ENCODE measurements at places on chromosomes 5 and 9.

DNA sequence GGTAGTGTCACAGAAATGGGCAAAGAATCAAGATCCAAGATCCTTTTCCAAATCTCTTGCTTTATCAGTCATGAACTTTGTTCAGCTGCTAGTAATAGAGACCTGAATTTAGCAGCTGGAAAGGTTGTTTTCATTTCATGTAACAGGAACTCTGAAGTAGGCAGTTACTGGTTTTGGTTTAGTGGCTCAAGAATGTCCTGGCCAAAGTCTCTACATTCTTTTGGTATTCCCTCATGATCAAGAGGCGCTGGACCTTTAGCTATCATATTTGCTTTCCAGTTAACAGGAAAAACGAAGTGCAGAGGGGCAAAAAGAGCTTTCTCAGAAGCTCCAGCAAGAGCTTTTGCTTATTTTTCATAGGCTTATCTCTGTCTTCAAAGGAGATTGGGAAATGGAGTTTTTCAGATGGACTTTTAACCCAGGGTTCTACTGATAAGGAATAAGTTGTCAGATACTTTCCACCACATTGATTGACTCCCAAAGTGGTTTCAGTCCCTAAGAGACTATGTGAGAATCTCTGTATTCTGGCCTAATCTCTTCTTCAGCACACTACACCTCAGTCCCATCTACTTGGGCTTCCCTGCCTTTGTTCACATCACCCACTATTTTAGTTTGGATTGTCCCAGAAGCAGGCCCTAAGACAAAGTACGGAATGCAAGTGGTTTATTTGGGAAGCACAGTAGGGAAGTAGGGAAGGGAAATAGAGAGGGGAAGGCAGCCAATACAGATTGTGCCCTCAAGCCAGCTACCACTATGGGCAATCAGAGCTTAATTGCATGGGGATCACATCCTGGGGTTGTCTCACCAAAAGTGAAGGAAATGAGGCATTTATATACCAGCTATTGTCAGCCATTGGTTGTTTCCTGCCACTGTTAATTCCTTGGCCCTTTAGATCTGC, 359.3 kb downstream of the LRRC70 start:
- peak; percentile 8 for DNase-seq

GRCh38 chr9:70954126-70954525, 167.3 kb downstream of the TRPM3 start:
- no peak for DNase-seq

DNA sequence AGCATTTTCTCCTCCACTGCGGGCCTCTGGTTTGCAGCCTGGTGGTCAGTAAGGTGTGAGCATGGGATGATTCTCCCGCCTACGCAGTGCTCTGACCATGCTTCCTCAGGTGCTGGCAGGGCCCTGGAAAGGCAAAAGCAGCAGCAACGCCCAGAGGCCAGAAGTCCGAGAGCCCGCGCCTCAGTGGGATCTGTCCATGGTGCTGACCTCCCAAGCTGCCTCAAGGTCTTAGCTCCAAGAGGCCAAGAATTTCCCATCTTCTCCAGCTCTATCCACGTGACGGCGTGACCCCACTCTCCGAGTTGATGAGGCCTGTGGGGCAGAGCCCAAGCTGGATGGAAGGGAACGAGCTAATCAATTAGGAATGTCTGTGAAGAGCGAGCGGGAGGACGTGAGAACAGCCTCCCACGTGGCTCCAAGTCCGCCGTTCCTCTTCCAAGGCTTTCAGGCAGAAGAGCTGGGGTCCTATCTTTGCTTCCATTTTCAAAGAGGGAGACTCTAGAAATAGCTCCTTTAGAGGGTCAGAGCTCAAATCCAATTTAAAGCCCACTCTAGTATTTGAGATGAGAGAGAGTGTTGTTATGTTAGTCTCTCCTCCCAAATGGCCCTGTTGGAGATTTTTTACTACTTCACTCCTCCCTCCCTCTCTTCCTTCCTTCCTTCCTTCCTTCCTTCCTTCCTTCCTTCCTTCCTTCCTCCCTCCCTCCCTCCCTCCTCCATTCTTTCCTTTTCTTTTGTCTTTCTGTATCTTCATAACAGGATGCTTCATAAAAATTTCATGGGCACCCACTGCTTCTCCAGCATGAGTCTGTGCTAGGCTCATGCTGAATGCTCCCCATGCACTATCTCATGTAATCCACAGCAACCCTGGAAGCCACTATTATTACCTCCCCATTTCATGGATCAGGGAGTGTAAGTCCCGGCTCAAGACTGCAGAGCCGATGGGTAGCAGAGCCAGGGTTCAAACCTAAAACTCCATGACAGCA, 69.3 kb downstream of the OLFM1 start:
- DNase-seq = peak; percentile 65

- DNase-seq = no peak
Observed at GRCh38 chr5:140391312-140391711, 10.3 kb upstream of the ANKHD1 start.

GRCh38 chr9:125440411-125440810, 178.8 kb downstream of the GAPVD1 start:
- no peak for DNase-seq

GRCh38 chr5:176692839-176693476, 45.7 kb downstream of the TSPAN17 start:
- DNase-seq = no peak

- DNase-seq = no peak
Observed at GRCh38 chr5:144191531-144191930, 20.9 kb downstream of the KCTD16 start.

- no peak for DNase-seq
Observed at GRCh38 chr9:127987103-127987614, 6.4 kb upstream of the EEIG1 start.

DNA sequence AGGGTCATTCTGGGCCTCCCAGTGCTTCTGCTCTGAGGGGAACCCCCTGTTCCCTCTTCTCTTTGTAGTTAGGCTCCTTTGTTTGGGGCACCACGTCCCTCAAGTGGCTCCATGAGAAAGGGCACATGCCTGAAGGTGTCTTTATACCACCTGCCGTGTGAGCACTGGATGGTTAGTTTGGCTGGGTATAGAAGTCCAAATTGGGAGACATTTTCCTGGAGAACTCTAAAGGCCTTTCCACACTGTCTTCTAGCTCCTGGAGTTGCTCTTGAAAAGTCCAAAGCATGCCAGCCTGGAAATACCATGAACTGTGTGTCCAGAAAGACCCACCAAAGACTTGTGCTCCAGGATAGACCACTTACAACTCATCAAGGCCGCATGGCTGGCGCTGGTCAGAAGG, 11.1 kb upstream of the CCDC187 start:
- no peak for DNase-seq

DNA sequence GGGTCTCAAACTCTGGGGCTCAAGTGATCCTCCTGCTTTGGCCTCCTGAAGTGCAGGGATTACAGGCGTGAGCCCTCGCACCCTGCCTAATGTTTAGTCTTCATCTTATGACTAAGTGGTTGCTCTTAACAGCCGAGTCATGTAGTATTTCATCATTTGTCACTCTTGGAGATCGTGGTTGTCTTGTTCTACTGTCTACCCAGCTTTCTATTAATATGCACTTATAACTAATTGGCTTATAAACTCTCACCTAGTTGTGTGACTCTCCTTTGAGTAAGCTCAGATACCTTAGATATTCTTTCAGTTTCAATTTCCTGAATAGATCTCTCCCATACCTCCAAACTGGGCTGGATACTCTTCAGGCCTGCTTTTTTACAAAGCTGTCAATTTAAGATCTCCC, 19.9 kb downstream of the SLC44A1 start:
- no peak for DNase-seq

DNA sequence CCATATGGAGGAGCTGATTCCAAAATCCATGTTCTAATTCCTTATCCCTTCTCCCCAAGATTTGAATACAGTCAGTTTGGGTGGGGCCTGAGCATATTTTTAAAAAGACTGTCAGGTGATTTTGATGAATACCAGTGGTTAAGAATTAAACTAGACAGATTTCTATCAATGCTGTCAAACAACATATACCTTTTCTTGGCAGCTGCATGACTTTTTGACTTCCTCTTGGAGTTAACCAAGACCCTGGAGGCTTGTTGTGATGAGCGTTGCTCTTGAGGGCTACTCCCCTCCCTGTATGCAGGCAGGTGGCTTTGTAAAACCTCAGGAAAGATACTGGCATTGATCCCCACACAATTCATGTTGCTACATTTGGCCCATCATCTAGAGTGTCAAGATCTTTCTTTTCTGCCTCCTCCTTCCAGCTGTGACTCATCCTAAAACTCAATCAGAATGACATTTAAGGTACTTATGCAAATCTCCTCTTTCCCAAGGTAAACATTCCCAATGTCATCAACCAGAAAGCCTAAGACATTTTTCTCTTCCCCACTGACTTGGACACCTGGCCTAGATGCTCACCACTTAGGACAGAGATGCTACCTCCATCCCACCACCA, 61.7 kb downstream of the PPP2R2B start:
- no peak for DNase-seq

DNA sequence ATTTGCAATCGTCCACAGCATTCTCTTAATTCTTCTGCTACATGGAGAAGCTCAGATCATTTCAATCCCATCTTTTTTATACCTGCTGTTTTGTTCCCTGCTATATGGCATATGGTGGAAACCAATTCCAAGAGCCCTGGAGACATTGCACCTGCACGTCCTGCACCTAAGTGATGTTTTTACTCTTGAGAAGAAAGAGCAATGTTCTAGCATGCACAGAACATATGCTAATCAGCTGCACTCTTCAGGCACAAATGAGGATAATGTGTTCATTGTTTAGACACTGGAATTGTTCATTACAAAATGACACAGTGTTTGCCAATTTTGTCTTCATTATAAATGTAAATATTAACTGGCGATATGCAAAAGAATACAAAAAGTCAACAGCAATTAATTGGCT, 935.8 kb downstream of the TLE4 start:
- no peak for DNase-seq

DNA sequence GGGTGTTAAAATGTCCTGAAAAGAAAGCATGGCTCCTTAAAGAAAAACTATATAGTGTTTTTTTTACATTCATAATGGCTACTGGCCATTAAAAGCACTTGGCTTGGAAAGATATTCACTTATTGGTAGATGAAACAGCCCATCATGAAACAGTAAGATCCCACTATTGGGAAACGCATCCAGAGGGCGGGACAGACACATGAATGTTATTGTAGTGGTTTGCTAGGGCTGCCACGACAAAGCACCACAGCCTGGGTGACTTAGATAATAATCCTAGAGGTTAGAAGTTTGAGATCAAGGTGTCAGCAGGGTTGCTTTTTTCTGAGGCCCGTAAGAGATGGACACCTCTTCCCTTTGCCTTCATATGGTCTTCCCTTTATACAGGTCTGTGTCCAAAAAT, 139.4 kb upstream of the ANKH start:
- DNase-seq = no peak

- no peak for DNase-seq
Observed at GRCh38 chr9:121434969-121435368, 64.7 kb downstream of the GGTA1 start.

DNA sequence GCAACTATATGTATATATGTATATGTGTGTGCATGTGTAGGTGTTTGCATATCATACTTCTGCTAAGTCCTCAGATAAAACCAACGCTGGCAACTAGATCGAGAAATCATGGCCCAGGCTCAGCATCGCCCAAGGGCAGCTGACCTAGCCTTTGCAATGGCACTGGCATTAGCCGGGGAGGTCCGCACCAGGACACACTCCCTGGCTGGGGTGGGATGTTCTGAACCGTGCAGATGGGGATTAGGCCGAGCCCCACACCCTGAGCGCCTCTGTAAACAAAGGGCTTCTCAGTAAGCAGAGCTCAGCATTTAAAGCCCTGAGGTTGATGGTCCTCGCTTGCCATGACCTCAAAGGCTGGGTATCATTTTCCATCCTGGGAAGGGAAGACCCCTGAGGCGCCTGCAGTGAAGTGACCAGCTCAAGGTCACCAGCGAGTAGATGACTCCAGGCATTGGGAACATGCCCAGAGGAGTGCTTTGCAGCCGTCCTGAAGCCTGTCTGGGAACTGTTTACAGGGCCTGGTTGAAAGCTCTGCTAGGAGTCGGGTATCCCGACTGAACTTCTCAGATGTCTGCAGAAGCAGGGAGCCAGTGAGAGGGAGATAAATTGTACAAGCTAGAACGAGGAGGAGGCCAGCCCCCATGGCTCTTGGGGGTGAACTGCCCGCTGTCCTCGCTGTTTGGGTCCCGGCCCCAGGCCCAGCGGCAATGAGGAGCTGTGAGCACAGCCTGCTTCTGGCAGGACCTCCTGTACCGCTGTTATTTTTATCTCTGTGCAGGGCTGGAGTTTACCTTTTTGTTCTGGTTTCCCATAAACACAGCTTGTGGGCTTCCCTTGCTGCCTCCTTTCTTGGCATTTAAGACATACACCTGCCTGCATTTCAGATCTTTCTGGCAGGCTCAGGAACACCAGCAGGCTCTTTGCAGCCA, 18.4 kb downstream of the GADD45G start:
- DNase-seq = no peak

- DNase-seq = no peak
Observed at GRCh38 chr9:2059274-2059929, 44.3 kb downstream of the SMARCA2 start.

- DNase-seq = no peak
Observed at GRCh38 chr9:110835404-110835803, 166.8 kb downstream of the MUSK start.

DNA sequence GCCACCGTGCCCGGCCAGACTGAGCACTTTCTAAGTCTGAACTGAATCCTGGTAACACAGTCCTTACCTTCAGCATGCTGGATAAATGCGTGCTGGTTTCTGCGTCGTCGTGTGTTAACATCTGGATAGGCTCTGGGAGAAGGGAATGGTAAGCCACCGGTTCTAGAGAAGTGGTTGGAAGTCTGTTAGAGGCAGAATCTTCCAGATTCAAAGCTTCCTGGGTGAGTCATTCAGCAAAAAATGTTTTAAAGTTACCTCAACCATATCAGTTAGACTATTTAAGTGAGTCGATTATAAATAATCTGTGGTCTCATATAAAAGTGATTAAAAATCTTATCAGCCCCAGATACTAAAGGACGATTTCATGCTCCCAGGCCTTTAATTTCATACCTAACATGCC, 256.5 kb upstream of the NFIL3 start:
- DNase-seq = no peak

GRCh38 chr5:60541980-60542379, 158.0 kb downstream of the DEPDC1B start:
- peak; percentile 31 for DNase-seq

DNA sequence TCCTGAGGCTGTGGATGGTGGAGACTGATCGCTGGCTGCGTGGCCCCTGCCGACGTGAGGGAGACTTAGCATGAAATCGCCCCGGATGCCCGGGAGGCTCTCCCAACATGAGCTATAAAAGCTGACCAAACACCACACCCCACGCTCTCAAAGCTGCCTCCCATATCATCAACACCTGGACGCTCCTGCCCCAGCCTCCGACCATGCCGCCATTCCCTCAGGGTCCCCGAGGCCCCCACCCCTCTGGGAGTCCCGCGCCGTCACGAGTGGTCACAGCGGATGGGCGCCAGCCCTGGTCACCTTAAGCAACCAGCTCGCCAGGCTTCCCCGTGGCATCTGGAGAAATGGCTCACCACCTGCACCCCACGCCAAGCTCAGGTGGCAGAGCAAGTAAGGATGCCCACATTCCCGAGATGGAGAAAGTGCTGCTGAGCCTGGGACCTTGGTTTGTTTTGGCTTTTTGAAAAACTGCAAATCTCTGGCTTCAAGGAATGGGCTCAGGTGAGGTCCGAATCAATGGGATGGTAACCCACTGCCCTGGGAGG, 196.0 kb downstream of the MED10 start:
- DNase-seq = no peak
